Dermis blood vessel endothelial cell (primary cell): ENCODE measurements at places on chromosomes 1 and 21. TPM values are rescaled to one million over a fixed set of nuclear protein-coding genes. Genes with fewer than 3 reads are reported as not detected.

Gene AGO4
- 24.3 and 29.3 TPM in 2 replicates for total RNA-seq

Gene COA7
- total RNA-seq: 12.6 and 17.2 TPM in 2 replicates

Gene CTXND2
- not detected in 2 replicates for total RNA-seq

Gene ATAD3B
- 15.0 and 21.7 TPM in 2 replicates for total RNA-seq

Gene BCL2L15
- total RNA-seq: 0.17 and 0.37 TPM in 2 replicates

Gene ARHGEF19
- 2.7 and 3.3 TPM in 2 replicates for total RNA-seq

Gene OLFML3
- total RNA-seq: 7.3 and 21.5 TPM in 2 replicates

- DNase-seq: no peak
Measured at GRCh38 chr1:28537457-28538199, 15.3 kb upstream of the TRNAU1AP start.

- DNase-seq: peak; percentile 70
Measured at GRCh38 chr1:218809625-218810024, 364.1 kb upstream of the LYPLAL1 start.

DNA sequence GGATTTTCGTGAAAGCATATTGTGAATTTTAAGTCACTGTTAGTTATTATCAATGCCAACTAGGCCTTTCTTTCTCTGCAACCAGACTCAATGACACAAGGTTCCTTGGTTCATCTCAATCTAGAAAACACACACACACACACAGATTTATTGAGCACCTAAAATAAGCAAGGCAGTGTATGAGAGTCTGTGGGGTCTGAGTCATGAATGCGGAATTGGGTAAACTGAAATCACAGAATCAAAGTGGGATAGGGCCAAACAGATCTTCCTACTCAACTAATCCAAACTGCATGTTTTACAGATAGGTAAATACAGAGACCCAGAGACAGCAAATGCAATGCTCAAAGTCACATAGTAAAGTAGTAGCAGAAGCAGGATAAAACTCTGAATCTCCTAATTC is 48.5 kb upstream of the NRDC start:
- no peak for DNase-seq

DNA sequence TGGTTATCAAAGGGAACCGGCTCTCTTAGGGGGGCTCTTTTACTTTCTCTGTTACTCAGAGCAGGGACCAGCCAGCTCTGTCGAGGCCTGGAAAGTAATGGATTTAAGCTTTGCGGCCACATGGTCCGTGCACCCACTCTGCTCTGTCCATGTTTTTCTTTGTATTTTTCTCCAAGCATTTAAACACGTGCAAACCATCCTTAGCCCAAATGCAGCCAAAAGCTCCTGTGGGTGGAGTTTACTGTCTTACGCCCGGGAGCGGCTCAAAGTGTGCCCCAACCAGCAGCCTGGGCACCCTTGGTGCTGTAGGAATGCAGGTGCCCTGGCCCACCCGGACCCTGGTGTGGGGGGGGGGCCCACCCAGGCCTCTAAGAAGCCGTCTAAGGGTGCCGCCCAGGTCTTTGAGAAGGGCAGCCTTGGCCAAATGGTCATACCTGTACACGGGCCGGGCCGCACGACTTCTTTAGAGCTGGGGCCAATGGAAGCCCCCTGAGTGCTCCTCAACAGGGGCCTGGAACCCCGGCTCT is 29.2 kb upstream of the POFUT2 start:
- no peak for DNase-seq

GRCh38 chr1:76868154-76868882 is 1.0 kb downstream of the ST6GALNAC5 start:
- DNase-seq: peak; percentile 43

DNA sequence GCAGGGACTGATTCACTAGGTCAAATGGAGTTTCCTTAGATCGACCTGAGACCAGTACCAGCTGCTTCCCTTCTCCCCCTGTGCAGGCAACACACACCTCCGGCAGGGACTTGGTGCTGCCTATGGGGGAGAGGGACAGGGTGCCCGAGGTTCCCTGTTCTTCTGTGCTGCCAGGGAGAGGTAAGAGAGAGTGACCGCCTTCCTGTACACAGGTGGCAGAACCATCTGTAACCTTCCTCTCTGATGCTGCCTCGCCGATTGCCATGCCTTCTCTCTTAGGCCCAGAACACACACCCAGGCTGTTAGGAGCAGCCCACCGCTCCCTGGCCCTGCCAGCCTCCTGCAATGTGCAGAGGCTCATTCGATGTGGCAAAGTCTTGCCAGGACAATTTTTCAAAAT is 9.3 kb downstream of the MYOC start:
- no peak for DNase-seq

DNA sequence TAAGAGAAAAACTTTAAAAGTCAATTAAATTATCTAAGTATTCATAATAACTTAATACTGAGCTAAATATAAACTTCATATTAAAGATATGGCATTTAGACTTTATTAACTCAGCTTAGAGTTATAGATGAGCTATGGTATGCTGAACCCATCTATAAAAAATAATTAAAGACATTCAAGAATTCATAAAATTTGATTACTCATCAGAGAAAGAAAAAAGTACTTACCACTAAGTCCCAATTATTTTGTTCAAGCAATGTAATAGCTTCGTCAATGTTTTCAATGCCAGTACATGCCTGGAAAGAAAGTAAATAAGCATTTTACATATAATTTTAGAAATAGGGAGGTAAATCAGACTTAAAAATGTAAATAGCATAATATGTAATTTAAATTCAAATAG is 102.4 kb downstream of the FAF1 start:
- no peak for DNase-seq

- DNase-seq: no peak
Measured at GRCh38 chr1:45026446-45026845, 14.4 kb downstream of the UROD start.

GRCh38 chr1:163410073-163410999 is 88.6 kb downstream of the NUF2 start:
- peak; percentile 74 for DNase-seq
